ENCODE measurements at places on chromosomes 7 and 10.

GRCh38 chr10:132172091-132173066, 14.4 kb upstream of the DPYSL4 start:
- no peak for DNase-seq

GRCh38 chr7:99453105-99453504, 12.9 kb downstream of the ATP5MF start:
- no peak for DNase-seq

DNA sequence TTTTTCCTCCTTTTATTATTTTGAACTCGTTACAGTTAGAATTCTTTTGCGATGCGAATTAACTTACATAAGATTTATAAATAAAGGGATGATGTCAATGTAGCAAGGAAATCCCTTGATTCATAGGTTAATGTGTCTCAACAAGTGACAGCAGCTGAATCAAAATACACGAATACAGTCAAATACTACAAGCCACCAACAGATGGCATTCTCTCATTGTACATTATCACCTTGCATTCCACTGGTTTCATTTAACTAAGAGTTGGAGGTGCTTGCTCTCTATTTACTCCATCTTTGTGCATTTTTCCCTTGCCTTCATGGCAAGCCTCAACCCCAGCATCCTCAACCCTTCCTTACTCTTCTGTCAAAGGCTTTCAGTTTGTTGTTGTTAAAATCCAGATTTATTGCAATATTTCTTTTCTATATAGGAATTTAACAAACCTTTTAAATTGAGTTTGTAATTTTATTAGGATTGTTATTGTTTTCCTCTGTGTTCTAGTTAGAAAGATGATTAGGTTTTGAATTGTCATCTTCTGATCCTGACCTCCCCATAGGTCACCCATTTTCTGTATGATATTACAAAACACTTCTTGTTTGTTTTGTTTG, 78.3 kb downstream of the SLC25A40 start:
- no peak for DNase-seq

- DNase-seq, result no peak
Measured at GRCh38 chr10:109089779-109090178, 833.5 kb downstream of the XPNPEP1 start.

DNA sequence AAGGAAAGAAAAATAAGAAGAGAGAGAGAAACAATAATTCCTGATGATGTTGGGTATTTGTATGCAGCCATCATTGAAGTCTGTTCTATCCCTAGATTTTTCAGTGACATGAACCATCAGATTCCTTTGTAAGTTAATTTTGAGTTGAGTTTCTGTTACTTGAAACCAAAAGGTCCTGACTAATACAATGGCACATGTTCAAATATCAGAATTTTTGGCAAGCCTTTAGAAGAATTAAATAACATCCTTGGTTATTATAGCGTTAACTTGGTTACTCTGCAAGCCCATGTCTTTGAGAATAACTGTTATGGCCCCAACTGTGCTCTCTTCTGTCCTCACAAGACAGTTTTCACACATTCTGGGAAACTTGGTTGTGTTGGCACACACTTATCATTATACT, 66.5 kb downstream of the SYPL1 start:
- no peak for DNase-seq

- no peak for DNase-seq
Measured at GRCh38 chr7:132755538-132756483, 179.5 kb upstream of the PLXNA4 start.

DNA sequence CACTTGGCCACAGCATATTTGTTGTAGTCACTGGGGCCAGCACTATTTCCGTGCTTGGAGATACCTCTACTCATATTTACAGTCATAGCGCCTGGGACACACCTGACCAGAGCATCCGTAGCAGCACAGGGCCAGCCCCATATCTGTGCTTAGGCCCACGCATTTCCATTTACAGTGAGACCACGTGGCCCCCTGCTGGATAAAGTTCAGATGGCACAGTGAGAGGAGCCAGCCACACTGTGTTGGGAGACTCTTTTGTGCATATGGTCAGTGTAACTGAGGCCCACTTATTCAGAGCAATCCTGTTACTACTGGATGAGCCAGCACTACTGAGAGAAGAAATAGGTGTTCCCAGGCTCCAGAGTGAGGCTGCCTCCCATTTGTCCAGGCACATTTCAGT, 455.3 kb downstream of the REEP3 start:
- no peak for DNase-seq

GRCh38 chr7:29035044-29035740, 77.1 kb upstream of the TRIL start:
- no peak for DNase-seq

DNA sequence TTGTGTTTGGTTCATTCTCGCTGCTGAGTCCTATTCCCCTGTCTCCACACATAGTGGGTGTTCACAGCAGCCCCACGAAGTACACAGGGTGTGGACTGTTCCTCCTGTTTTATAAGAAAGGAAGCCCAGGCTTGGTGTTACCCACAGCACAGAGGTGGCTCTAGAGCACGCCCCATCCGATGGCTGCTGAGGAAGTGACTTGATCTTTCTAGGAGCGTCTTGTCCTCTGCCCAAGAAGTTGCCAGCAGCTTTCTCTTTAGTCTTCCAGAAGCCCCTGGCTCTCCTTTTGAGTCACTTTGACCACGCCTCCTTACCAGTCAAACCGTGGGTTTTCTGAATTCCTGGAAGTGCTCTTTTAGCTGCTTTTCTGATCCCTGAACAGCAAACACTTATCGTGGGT, 94.0 kb downstream of the GRK5 start:
- DNase-seq, result peak; percentile 48

DNA sequence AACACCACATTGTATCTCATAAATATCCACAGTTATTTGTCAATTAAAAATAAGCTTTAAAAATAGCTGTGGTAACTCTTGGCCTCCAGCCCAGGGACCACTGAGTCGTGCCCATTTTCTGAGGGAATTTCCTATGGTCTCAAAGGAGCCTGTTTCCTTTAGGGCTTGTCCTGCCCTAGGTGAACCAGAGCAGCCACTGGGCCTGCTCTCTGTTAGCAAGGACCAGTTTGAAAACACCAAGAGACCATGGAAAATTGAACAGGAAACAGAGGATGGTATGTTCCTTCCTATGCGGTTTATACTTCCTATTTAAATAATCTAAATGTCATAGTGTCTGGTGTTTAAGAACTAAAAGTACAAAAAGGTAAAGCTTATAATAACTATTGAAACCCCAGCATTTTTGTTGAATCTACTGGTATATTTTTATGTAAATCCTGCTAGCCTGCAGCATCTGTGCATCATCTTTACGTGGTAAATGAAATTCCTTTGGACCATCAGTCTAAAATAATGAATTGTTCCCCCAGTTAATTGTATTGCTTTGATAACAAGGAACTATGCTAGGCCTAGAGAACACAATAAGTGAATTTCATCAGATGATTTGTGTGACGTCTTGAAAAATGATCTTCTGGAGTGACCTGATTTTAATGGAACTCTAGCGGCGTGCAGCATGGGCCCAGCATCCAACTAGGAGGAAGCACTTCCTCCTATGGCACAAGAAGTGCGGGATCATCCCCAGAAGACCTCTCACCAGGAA, 333.7 kb downstream of the GFRA1 start:
- no peak for DNase-seq
